ENCODE measurements at places on chromosomes 11 and 22.

GRCh38 chr11:86145439-86146156 is 76.7 kb upstream of the PICALM start:
- peaks cover 6% of the 10 kb centered on the region for H3K36me3 ChIP-seq
- DNase-seq = no peak
- H3K4me1 ChIP-seq = peaks cover 36% of the 10 kb centered on the region
- peaks cover 3% of the 10 kb centered on the region for H3K27me3 ChIP-seq

- no peaks in the 10 kb centered on the region for H3K27me3 ChIP-seq
- no peaks in the 10 kb centered on the region for H3K36me3 ChIP-seq
- DNase-seq = no peak
- H3K4me3 ChIP-seq = no peak overlapping the region
- no peak overlapping the region for H3K27ac ChIP-seq
These were observed 20.7 kb upstream of the BID start for GRCh38 chr22:17794726-17795542.

DNA sequence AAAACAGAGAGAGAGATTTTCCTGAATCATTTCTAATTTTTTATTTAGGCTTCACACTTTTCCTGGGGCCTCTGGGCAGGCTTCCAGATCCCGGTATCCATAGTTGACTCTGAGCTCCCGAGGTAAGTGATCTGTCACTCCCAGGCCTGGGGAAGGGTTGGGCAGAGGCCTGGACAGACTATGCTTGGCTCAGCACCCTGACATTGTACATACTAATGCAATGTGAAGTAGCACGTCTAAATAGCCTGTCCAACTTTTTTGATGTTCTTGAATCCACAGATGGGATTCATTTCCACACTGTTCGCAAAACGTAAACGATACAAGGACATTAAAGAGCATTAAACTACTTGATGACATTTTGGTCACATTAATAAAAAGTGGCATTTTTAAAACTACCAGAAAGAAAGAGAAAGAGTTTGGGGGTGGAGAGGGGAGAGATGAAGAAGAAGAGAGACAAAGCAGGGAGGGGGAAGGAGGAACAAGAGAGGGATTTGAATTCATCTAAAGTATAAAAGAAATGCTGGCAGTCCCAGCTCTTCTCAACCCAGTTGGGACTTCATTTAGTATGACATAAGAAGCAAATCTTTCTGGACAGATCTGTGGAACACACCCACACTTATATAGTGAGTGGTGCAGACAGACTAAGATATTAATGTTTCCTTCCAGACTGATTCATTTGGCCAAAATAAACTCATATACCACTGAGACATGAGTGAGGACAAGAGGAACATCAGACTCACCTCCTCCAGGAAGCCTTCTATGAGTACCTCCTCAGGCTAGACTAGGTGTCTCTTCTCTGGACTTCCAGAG is 514.2 kb downstream of the SOX6 start:
- no peaks in the 10 kb centered on the region for H3K4me1 ChIP-seq
- no peak for DNase-seq
- H3K27me3 ChIP-seq = peaks cover 3% of the 10 kb centered on the region
- H3K4me3 ChIP-seq = no peak overlapping the region
- H3K27ac ChIP-seq = no peak overlapping the region
- no peaks in the 10 kb centered on the region for H3K36me3 ChIP-seq

DNA sequence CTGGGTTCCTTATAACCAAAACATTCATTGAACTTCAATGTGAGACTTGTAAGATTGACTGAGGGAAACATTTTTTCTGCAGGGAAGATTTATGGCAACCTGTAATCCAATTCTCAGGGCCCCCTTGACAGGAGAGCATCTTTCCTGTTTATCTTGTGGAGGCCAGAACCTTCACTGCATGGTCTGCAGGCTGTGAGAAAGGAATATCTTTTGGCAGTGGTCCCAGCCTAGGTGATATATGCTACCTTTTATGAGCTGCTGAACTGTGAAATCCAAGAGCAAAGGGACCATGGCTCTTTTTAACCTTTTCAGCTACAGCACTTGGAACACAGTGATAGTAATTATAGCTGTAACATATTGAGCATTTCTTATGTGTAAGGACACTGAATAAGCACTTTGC is 590.2 kb upstream of the B3GAT1 start:
- DNase-seq = no peak
- H3K4me1 ChIP-seq = no peaks in the 10 kb centered on the region
- no peak overlapping the region for H3K4me3 ChIP-seq
- H3K36me3 ChIP-seq = no peaks in the 10 kb centered on the region

DNA sequence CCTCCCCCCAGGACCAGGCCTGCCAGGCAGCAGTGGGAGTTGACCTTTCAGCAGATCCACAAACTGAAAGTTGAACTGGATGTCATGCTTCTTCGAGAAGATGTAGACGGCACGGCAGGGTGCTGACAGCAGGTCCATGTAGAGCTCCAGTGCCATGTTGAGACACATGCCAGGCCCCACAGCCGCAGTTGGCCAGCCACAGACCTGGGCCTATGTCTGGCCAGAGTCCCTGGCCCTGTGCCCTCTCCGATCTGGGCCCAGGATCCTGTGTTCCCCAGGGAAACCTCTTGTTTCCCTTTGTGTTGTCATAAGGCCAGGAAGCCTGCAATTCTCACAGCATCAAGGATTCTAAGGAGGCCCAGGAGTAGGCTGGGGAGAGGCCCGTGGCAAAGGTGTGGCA is at the start of gene GSTT4:
GSTT4 (minus strand) TSS at position 253 of the 400 bp plus-strand sequence; CDS start at position 156, 97 bp downstream.
- H3K36me3 ChIP-seq = peaks cover 2% of the 10 kb centered on the region
- H3K27me3 ChIP-seq = no peaks in the 10 kb centered on the region
- peaks cover 9% of the 10 kb centered on the region for H3K4me1 ChIP-seq
- no peak within 1 kb of the TSS for H3K27ac ChIP-seq

DNA sequence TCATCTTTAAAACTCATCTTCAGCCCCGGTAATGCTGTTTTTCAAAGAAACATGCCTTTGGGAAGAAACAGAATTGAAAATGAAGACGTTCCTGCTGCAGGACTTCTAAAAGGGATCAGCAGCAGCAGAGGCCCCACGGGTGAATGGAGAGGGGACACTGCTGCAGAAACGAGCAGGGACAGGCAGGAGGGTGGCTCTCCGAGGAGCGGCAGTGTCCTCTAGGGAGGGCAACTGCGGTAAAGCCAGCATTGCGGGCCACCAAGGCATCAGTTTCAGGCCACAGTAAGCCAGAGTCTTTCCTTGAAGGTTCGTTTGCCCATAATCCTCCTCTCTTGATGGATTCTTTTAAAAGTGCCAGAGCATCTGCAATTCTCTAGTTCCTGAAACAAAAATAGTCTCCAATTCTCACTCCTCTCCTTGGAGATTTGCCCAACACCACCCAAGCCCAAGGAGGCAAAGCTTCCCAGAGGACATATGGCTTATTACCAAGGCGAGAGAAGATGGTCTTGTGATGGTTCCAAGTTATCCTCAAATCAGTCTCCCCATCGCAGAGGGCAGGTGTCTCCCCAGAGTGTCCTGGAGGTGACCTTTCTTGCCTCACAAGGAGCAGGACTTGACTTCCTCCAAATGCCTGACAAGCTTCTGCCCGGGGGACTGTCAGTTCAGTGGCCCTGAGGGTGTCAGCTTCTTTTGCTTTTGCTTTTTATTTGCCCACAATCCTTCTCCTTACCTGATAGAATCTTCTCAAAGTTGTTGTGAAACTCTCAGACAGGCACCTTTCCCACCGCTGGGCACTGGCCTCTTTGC is 341.1 kb upstream of the B3GAT1 start:
- H3K4me3 ChIP-seq = no peak overlapping the region
- peaks cover 13% of the 10 kb centered on the region for H3K27me3 ChIP-seq
- DNase-seq = no peak
- no peaks in the 10 kb centered on the region for H3K36me3 ChIP-seq
- no peak overlapping the region for H3K27ac ChIP-seq

DNA sequence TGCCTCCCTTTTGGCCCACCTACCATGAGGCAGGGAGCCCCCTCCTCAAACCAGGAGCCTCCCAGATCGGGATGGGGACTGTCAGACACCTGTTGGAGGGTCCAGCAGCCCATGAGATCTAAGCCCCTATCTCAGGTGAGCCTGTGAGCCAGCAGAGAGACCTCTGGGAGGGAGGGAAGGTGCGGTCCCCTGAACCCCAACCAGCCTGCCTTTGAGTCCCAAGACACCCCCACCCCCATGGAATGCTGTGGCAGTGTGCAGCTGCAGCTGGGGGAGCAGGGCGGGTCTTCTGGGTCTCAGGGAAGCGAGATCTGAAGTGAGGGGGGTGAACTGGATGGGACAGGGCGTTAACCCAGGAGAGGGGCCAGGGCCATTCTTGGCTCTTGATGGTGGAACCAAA is 1.4 kb upstream of the CDKN1C start:
- no peak for DNase-seq
- peak overlapping the region; percentile 37 for H3K4me3 ChIP-seq
- H3K27ac ChIP-seq = no peak overlapping the region
- peaks cover 30% of the 10 kb centered on the region for H3K27me3 ChIP-seq
- H3K36me3 ChIP-seq = no peaks in the 10 kb centered on the region

DNA sequence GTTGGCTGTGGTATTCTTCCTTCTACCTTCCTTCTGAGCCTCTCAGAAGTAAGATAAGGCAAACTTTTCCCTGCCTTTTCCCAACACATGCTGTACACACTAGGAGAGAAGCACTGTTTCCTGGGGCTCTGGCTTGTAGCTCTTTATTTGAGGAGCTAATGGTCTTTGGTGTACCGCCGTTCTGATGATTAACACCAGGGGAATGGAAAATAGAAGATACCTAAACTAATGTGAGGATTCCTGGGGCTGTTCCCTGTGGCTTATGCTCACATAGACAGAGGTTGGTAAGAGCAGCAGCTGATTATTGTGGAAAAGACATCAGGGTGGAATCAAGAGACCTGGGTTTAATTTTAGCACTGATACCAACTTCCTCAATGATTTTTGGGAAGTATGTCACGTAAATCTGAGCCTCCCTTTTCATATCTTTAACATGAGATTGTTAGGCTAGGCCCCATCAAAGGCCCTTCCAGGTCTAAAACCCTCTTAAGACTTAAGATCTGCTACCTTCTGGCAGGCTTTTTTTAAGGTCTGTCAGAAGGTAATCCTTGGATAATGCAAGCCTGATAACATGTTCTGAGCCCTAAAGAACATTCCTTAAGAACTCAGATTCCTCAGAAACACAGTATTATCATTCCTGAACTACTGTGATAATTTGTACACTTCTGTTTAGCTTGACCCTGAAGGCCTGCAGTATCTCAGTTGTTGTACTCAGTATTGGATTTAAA is 24.8 kb upstream of the RCE1 start:
- no peak overlapping the region for H3K27ac ChIP-seq
- DNase-seq = no peak
- H3K4me1 ChIP-seq = no peaks in the 10 kb centered on the region
- H3K27me3 ChIP-seq = no peaks in the 10 kb centered on the region
- no peak overlapping the region for H3K4me3 ChIP-seq

GRCh38 chr11:63144121-63144520 is at the start of gene SLC22A24:
Gene SLC22A24, minus strand, starts transcription at chr11:63144221. Its CDS starts 442 bp downstream, at chr11:63143779.
- no peak for DNase-seq
- no peaks in the 10 kb centered on the region for H3K4me1 ChIP-seq
- peaks cover 10% of the 10 kb centered on the region for H3K27me3 ChIP-seq
- H3K4me3 ChIP-seq = no peak within 1 kb of the TSS

DNA sequence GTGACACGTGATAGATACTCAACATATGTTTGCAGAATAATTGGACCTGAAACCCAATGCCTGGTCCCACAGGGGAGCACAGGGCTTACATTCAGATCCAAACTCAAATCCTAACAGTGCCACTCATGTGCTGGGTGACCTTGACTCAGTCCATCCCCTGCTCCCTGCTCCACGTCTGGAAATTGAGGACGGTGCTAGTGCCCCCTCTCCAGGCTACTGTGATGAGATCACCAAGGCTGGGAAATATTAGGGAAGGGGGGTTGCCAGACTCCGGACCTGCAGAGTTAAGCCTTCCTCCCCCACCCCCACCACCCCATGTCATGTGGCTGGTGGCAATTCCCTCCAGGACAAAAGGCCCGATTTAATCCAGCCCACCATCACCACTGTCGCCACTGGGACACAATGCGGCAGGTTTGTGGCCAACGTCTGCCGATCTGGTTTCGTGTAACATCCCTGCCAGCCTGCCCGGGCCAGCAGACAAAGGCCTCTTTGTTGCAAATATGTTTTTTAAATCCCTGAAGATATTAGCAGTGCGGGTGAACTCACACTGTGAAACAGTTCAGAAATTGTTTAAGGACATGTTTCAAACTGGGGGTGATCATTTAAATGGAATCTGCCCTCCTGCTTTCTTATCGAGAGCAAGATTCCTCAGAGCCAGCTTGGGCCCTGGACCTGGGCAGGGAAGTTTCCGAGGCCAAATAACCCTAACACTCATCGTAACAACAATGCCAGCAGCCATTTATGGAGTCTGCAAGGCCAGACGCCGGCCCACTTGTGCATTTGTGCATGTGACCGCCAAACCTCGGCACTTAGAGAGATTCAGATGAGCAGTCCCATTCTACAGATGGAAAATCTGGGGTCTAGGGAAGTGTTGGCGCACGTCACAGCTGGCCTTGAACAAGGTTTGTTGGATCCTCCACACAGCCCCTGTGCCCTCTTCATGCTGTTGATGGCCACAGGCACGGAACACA is 19.6 kb upstream of the MN1 start:
- H3K4me3 ChIP-seq = no peak overlapping the region
- DNase-seq = no peak
- H3K27me3 ChIP-seq = peaks cover 4% of the 10 kb centered on the region
- H3K27ac ChIP-seq = no peak overlapping the region
- no peaks in the 10 kb centered on the region for H3K36me3 ChIP-seq
- H3K4me1 ChIP-seq = no peaks in the 10 kb centered on the region

GRCh38 chr11:126636911-126637794 is 281.7 kb downstream of the ST3GAL4 start:
- no peaks in the 10 kb centered on the region for H3K36me3 ChIP-seq
- no peak for DNase-seq
- H3K4me1 ChIP-seq = no peaks in the 10 kb centered on the region

DNA sequence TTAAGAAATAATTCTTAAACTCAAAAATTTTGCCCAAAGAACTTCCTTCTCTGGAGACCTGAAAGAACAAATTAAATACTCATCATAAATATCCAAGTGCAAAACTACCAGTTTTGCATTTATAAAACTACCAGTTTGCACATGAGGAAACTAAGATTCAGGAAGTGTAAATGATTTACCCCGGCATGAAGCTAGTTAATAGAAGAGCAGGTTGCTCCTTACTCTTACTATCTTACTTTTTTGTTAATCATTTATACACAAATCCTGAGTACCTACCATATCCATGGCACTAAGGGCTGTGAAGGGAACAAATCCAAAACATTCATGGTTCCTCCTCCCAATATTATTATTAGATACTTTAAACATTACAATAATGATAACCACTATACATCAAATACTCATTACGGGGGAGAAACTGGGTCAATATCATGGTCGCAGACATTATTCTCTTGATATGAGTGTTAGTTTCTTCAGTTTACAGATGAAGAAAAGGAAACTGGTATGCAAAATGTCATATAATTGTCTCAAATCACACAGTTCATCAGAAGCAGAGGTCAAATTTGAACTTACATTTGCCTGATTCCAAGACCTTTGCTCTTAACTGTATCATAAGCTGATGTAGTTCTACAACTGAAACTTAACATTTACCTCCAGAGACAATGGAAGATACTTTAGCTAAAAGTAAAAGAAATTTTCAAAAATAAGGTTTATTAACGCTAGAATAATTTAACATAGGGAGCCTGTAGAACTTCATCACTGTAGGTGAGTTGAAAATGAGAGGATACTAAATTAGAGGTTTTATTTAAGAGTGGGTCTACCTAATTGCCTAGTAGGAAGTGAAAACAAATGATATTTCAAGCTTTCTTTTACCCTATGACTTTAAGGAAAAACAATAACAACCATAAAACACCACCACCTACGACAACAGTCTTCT is 74.5 kb downstream of the FAM76B start:
- H3K4me3 ChIP-seq = no peak overlapping the region
- peaks cover 16% of the 10 kb centered on the region for H3K4me1 ChIP-seq
- DNase-seq = no peak
- no peaks in the 10 kb centered on the region for H3K27me3 ChIP-seq

All from activated naive CD8-positive, alpha-beta T cell treated with anti-CD3 and anti-CD28 coated beads, Interleukin-2, amount 10 ng/mL, durations not matched to agents 7 days and 5 days (primary cell).